ENCODE measurements at places on chromosomes 5 and 9.

DNA sequence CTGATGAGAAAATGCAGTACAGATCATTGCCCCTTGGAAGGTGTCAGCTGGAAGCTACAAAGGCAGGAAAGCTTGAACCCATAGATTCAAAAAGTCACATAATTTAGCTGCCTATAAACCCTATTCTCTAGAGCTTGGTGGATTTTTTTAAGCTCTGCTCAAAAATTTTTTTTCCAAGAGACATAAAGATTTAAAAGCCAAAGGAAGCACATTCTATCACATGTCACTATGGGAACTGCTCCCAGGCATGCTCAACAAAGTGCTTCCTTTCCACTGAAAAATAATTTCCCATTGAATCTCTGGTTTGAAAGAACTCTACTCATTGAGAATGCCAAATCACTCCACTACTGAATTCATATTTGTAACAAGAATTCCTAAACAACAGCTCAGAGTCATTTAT lies 419.8 kb downstream of the CETN3 start:
- DNase-seq: no peak

- no peak for DNase-seq
Observed at GRCh38 chr9:113177251-113177650, 26.4 kb downstream of the SLC31A2 start.

GRCh38 chr9:121286973-121287741 lies 19.2 kb downstream of the GSN start:
- DNase-seq: no peak

- no peak for DNase-seq
Observed at GRCh38 chr9:131657456-131657855, 82.4 kb downstream of the RAPGEF1 start.

DNA sequence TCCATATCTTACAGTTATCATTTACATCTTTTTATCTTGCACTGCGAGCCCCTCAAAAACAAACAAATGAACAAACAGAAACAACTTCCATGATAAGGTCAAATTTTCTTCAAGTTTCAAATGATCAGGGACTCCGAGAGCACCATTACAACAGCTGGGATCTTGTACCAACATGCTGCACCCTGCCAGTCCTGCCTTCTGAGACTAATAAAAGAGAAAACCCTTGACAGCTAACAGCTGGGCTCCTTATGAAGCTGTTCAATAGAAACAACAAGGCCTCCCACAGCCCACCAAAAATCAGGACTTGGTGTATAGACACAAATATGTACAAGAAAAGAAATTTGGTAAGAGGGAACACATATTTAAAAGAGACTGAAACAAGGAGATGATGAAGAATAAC lies 985.3 kb upstream of the DMAC1 start:
- no peak for DNase-seq

DNA sequence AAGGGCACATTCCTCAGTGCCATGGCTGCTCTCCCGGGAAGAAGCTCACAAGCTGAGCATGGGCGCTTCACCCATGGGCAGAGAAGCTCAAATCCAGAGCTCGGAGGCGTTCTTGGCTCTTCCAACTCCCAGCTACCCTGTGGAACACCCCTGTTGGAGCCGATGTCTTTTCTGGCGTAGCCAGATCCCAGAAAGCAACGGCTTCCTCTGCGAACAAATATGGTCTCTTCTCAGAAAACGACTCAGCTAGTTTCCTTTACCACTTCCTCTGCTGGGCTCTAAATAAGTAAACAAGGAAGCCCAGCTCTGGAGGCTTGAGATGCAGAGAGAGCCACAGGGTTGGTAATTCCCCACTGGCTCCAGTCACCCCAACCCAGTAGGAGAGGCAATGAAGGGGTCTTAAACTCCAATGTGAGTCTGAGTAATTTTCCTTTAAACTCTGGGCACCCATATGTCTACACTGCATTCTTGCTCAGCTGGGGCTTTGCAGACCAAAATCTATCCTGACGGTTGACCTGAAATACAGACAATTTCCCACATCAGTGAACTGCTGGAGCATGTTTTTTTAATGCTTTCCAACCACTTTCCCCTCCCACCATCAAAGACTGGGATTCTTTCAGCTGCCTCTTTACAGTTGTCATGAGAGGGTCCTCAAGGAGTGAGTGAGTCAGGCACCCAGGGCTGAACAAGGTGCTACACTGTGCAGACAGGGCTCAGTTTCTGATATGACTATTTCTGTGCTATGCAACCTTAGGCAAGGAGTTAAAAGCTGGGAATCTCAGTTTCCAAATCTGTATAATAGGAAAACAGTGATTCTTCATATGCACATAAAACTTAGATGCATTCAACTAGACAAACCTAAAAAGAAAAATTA lies at the start of gene LCP2:
TSS of gene LCP2 (minus strand) at position 189 of the 874 bp plus-strand sequence. CDS start at position 23, 166 bp downstream.
- no peak for DNase-seq

DNA sequence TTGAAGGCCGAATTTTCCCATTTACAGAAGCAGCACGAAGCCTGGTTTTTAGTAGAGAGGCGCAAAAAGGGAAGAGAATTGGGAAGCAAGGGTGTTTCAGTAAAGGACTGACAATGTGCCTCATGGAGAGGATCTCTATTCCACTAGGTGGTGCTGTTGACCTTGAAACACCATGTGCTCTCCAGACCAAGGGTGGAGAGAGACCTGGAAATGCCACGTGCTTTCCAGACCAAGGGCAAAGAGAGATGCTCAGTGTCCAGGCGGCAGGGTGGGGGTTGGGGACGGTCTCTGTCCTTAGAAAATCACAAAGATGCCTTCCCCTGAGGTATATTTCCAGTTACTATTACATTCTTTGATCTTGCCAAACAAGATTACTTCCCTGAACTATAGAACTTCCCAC lies 425.3 kb downstream of the CSNK1G3 start:
- no peak for DNase-seq

Measured in posterior cingulate gyrus (tissue), 11 donors.